ENCODE measurements at places on chromosomes 1 and 21.

DNA sequence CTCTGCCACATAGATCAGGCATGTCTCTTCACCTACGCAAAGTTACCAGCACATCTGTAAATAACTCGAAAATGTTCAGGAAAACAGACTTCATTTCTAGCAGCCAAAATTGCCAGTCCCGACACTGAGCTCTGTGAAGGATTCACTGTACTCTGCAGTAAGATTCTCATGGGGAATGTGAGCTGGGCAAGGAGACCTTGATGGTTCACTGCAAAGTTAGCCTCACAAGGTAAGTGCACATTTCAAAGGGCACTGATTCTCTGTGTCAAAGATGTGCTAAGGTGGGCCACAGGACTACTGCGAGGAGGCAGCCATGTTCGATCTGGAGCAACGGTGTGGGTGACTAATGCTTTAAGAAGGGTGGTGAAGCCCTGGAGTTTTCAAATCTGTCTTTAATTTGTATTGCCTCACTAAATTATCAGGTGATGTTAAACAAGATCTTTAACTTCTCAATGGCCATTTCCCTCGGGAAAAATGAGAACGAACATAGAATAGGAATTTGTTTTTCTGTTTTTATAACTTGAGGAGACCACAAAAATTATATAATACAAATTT is 25.2 kb downstream of the STPG1 start:
- DNase-seq = no peak

- DNase-seq = no peak
Observed at GRCh38 chr1:55682198-55682597, 467.0 kb upstream of the USP24 start.

- DNase-seq = no peak
Observed at GRCh38 chr1:2919841-2920240, 101.4 kb upstream of the ACTRT2 start.

- DNase-seq = no peak
Observed at GRCh38 chr1:66532798-66533783, 862 bp upstream of the SGIP1 start.

DNA sequence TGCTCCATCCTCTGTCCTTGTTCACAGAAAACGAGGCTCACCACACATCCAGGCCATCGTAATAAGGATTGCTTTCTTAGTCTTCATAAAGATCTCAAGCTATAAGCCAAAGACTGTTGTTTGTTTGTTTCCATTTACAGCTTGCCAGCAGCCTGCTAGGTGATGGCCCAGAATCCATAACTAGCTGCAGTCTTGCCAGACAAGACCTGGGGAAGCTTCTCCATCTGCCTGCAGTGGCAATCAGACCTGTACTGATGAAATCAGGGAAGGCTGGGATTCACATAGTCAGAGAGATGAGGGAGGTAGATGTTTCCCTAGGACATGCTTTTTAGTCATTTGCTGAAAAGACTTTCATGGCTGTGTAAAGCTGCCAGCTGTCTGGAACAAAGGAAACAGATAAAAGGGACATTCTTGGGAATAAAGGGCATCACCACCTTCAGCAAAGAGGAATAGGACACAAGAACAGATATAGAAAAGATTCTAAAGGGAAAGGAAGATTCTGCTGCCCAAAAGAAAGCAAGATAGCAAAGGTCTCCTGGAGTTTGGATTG is 51.0 kb downstream of the MT1HL1 start:
- no peak for DNase-seq

GRCh38 chr1:245279346-245279745 is 124.6 kb downstream of the KIF26B start:
- DNase-seq = no peak

- DNase-seq = no peak
Observed at GRCh38 chr1:245370905-245371581, 216.3 kb downstream of the KIF26B start.

- no peak for DNase-seq
Observed at GRCh38 chr1:8478566-8478965, 160.7 kb downstream of the SLC45A1 start.

DNA sequence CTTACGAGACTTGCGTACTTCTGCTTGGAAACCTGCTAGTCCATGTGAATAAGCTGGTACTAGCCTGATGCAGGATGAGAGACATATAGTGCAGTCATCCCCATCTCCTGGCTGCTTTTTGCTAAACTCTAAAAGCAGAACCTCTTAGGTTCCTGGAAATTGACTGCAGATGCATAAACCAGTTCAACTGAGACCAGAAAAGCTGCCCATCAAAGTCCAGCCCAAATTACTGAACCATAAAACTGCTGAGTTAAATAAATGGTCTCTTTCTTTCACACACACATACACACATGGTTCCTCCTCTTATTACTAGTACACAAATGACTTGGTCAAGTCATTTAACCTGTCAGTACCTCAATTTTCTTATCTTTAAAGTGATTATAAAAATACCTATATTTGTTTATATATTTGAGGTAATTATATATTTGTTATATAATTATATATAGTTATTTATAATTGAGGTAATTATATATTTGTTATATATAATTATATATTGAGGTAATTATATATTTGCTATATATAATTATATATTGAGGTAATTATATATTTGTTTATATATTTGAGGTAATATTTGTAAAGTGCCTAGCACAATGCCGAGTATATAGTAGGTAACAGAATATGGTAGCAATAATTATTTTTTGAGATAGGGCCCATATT is 25.2 kb upstream of the RABGAP1L start:
- DNase-seq = no peak

- DNase-seq = no peak
Observed at GRCh38 chr1:3304692-3305091, 149.8 kb upstream of the ARHGEF16 start.

DNA sequence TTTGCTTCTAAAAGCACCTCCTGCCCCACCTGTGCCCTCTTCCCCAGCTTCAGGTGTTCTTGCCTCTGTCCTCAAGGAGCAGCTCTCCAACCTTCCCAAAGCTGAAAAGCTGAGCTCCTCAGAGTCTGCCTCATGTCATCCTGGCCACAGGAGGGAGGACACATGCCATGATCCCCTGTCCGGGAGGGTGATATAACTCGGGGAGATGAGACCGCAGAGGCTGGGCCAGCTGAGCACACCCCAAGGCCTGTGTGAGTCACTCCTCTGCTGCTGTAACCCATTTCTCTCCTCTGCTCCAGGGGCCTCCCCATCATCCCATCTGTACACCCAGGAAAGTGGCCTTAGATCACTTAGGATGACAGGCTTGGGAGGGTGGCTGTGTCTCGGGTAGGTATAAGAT is 49.8 kb downstream of the EPHB2 start:
- DNase-seq = no peak

- DNase-seq = no peak
Observed at GRCh38 chr21:42799516-42799915, 79.8 kb downstream of the WDR4 start.

DNA sequence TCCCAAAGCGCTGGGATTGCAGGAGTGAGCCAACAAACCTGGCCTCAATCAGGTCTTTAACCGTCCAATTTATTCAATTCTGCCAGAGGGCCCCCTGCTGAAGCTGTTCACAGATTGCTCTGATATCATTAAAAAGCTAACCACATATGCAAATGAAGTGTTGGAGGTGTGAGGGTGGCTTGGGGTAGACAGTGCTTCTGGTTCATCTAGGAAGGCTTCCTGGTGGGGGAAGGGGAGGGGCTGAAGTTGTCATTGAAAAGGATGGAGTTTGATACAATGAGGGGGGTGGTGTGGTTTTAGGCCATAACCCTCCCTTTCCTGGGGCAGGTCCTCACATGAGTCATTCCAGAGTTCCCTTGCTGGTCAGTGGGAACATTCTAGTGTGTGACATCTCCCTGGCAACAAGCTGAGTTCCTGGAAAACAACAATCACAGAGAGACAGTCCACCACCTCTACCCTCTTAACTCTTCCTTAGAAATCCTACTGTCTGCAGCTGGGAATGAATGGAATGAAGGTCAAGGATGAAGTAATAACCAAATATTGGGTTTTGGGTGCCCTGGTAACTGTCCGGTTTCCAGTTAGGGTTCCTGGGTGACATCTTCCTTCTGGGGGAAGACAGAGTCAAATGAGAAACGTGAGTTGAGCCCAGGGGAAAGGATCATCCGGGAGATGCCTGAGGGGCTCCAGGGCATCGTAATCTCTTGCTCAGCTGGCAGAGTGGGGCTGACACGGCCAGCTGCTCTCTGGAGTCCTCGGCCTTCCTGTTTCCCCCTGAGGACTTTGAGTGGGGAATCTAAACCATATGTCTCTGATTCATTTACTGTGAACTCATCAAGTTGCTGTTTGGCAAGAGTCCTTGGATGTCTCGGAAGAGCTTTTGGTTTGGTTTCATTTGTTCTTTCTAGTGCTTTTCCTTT is 32.2 kb downstream of the BATF3 start:
- DNase-seq = no peak

DNA sequence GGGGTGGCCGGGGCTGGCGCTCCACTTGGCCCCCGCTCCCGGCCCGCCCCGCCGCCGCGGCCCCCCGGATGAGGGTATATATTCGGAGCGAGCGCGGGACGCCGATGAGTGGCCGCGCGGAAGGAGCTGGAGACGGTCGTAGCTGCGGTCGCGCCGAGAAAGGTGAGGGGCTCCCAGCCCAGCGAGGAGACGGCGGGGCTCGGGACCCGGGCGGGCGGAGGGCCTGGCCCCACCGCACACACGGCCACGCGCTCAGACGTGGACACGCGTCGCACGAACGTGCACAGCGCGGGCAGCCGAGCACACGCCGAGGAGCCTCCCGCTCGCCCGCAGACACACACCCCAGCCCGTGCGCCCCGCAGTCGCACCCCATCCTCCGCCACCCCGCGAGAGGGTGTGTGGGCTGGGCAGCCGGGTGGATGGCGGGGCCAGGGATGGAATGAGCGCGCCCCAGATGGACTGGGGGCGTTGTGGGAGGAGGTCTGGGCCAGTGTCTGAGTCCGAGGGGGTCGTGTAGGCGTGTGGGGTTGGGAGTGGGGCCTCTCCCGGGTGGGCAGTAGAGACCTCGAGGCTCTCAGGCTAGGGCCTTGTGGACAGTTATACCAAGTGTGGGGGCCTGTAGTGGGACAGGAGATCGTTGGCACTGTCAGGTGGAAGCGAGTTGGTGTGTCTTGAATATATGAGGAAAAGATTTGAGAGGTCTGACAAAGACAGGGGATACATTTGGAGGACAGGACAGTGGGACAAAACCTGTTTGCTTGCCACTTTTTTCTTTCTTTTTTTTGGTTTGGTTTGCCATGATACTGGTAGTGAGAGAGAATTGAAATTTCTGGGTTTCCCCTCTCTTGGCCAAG is at the start of gene UAP1:
TSS of gene UAP1 (plus strand) at position 107 of the 854 bp plus-strand sequence. CDS start 4,347 bp downstream, outside the sequence.
- DNase-seq = peak; percentile 24

DNA sequence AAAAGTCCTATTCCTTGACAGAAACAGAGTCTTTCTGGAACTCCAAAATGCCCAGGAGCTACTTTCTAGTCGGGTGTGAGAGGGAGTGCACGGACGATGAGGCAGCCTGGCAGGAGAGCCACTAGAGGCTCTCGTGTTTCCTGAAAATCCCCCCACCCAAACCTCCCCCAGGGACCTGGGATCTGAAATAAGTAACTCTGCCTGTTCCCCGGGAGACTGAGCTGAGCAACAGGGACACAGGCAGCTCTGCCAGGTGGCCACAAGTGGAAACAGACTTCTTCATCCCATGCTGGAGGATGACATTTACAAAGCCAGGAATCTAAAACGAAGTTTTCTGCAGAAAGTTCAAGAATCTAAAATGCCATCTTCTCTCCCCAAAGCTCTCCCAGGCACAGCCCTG is 77.1 kb downstream of the ITPKB start:
- no peak for DNase-seq

GRCh38 chr1:111471012-111471411 is 2.8 kb upstream of the C1orf162 start:
- no peak for DNase-seq

- no peak for DNase-seq
Observed at GRCh38 chr1:40742363-40743061, 41.1 kb upstream of the KCNQ4 start.

DNA sequence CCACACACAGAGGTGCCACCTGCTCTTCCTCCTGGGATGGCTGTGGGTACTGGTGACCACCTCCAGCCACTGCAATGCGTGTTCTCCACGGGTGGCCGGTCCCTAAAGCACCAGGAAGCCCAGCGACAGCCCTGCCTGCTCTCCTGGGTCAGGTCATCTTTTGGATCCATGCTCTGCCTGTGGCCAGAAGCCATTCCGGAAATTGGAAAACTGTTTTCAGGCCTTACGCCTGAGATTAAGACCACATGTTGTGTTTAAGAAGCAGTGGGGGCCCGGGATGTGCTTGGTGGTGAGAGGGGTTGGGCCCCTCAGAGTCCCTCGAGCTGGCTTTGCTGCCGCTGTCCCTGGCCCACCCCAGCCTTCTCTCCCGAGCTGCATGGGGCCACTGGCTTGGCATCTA is 150.8 kb downstream of the PEX14 start:
- no peak for DNase-seq

- DNase-seq = no peak
Observed at GRCh38 chr1:168476588-168477385, 67.0 kb downstream of the XCL2 start.

DNA sequence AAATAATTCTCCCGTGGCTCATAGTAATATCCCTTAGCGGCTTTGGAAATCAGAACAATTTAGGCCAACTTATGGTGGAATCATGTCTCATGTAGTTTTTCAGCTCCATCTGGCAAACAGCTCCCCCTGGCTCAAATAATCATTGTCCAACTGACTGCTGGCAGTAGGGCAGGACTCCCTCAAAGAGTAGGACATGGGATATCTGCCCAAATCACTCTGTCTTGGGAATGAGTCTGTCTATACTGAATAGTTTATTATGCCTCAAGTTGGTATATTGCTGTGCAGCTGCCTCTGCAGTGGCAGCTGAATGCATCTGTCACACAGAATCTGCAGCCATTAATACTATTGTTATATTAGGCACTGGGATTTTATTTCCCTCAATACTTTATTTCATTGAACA is 255.7 kb downstream of the COL11A1 start:
- no peak for DNase-seq

DNA sequence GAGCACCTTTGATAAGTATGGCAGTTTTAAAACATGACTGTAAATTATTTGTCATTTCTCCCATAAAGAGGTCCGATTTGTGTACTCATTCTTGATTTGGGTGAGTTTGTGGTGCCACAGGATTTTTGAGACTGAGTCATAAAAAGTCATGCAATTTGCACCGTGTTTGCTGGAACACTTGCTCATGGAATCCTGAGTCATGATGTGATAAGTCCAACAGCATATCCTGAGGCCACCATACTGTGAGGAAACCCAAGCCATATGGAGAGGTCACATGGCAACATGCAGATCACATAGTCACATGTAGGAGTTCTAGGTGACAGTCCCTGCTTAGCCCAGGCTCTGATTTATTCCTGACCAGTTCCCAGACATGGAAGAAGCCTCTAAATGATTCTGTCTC is 40.8 kb upstream of the PRRX1 start:
- DNase-seq = no peak

- no peak for DNase-seq
Observed at GRCh38 chr1:19300211-19300610, 11.6 kb upstream of the AKR7A3 start.

GRCh38 chr1:22665752-22666151 is 12.7 kb downstream of the C1QB start:
- no peak for DNase-seq

Data from GM12891 (cell line).